Chondrocyte (in vitro differentiated cells): ENCODE measurements at places on chromosomes 1 and 21. TPM values are rescaled to one million over a fixed set of nuclear protein-coding genes. Genes with fewer than 3 reads are reported as not detected.

FAM110D gene
- total RNA-seq, result 0.22 to 0.27 TPM (median 0.23 TPM) in 3 replicates

TAS1R3 gene
- total RNA-seq, result 0.28 to 0.68 TPM (median 0.37 TPM) in 3 replicates

MPC2 gene
- 50.4 to 65.1 TPM (median 51.6 TPM) in 3 replicates for total RNA-seq

DCST2 gene
- total RNA-seq, result 0.30 to 0.36 TPM (median 0.36 TPM) in 3 replicates

NR1I3 gene
- total RNA-seq, result not detected in 3 replicates

ZNF124 gene
- total RNA-seq, result 17.0 to 19.3 TPM (median 18.4 TPM) in 3 replicates

CTSS gene
- 0.79 to 1.5 TPM (median 1.4 TPM) in 3 replicates for total RNA-seq

HPDL gene
- total RNA-seq, result 0.34 to 1.0 TPM (median 0.49 TPM) in 3 replicates

LDLRAD1 gene
- not detected in 3 replicates for total RNA-seq

CDC14A gene
- 1.4 to 2.3 TPM (median 1.5 TPM) in 3 replicates for total RNA-seq

CNTN2 gene
- not detected in 3 replicates for total RNA-seq

CA14 gene
- not detected in 3 replicates for total RNA-seq

COL24A1 gene
- total RNA-seq, result 0.18 to 2.8 TPM (median 0.30 TPM) in 3 replicates

ADAM15 gene
- total RNA-seq, result 73.7 to 91.1 TPM (median 75.2 TPM) in 3 replicates

DNA sequence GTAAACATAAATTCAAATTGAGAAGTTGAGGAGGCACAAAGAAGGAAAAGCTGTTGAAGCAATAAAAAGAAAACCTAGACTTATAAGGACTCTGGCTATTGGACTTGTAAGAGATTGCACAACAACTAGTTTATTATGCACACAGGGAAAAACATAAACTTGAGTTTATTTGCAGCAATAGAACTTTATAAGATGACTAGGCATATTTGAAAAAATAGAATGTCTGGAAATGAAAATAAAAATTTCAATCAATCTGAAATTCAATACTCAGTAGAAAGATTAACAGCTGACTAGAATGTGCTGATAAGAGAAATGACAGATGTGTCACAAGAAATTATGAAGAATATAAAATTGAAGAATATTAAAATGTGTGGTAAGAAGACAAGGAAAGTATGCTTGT lies 505.4 kb upstream of the ZP4 start:
- no peak for DNase-seq

GRCh38 chr1:161266202-161266601 lies 7.7 kb downstream of the PCP4L1 start:
- no peak for DNase-seq

GRCh38 chr21:30306884-30307283 lies 13.2 kb downstream of the KRTAP26-1 start:
- no peak for DNase-seq

DNA sequence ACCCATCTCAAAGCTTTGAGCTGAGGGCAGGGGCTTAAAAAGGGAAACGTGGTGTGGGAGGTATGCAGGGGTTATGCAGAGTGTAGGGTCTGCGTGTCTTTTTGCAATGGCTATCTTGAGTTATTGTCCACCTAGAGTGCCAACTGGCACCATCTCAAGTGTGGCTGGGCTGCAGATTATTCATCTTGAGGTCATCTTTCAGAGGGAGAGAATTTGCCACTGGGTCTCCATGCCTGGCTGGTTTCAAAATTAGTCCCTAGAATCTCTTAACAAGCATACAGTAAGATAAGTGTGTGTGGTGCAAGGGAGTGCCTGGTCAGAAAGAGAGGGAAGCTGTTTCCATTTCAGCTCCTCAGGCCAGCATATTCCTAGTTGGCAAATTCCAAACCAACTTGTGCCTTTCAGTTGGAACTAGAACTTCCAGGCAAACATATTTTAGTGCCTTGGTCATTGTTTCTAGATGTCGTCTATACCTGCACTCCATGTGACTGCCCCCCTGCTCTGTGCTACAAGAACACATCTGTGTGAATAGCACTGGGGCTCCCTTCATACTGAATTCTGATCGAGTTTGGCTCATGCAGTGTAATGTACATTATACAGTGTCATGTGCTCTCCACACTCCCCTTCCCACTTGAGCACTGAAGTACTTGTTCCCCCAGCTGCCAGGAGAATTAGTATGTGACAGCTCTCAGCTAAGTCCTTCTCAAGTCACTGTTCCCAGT lies 5.0 kb upstream of the OR2T8 start:
- no peak for DNase-seq

DNA sequence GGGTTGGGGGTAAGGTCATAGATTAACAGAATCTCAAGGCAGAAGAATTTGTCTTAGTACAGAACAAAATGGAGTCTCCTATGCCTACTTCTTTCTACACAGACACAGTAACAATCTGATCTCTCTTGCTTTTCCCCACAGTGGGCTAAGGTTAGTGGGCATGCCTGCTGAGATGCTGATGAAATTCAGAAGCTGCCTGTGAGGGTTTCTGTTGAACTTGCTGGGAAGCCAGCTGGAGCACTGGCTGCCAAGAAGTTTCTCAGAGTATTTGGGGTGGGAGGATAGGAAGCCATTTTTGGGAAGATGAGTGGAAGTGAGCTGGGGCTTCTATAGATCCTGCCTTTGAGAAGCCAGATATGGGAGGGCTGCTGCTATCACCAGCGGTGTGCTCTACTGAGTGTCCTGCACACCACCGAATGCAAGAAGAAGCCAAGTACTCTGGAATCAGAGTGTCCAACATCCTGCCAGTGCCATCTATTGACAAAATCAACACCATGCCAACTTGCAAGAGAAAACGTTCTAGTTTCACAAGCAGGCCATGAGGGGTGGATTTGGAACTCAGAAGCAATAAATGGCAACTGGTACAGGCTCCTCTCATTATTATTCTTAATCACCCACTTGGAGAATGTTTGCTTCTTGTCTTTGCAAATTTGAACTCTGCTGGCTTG lies 102.7 kb downstream of the PTPRU start:
- DNase-seq, result no peak

DNA sequence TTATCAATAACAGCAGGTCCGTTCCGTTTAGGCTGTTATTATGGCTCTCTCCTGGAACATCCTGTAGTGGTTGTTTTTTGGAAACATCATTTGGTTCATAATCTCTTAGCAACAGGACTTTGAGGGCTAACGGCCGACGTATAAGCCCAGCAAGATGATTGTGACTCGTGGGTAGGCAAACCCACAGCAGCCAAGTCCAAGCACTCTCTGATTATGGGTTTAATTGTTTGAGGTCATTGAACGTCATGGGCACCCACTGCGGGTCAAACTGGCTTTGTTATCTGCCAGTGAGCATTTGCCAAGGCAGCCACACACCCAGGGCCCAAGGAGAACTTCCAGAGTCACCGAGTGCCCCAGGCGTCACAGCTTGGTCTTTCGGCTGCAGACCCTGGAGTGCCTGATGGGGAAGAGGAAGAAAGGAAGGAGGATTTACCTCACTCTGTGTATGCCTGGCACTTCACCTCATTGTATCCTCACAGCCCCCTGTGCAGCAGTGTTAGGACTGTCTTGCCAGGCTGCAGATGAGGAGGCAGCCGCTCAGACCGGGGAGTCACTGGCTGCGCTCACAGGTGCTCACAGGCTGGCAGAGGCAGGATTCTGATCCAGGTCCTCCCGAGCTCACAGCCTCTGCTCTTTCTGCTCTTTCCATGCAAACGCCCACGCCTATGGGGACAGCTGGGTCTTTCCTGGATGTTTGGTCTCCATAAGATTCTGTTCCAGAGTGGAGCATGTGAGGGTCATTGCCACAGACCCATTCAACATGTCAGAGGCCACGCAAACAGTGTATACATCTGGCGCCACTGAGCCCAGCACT lies 30.8 kb upstream of the EPS8L3 start:
- DNase-seq, result peak; percentile 81

GRCh38 chr1:225774281-225775147 lies 3.1 kb upstream of the SRP9 start:
- no peak for DNase-seq

DNA sequence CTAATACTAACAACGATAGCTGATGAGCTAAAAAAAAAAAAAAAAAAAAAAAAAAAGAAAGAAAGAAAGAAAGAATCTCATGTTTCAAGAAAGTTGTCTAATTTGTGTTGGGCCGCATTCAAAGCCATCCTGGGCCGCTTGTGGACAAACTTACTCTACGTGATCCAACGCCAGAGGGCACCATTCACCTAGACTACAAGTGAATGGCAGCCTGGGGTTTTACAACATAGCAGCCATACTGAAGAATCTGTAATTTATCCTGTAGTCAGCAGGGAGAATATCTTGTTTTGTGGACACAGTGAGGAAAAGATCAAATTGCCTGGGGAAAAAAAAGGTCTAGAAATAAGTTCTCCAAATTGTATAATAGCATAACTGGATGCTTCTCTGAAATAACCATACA lies 47.0 kb downstream of the CYP2J2 start:
- no peak for DNase-seq

- DNase-seq, result no peak
Observed at GRCh38 chr1:33025180-33025569, 11.5 kb downstream of the AK2 start.

- DNase-seq, result no peak
Observed at GRCh38 chr1:82392513-82392912, 591.8 kb downstream of the ADGRL2 start.

DNA sequence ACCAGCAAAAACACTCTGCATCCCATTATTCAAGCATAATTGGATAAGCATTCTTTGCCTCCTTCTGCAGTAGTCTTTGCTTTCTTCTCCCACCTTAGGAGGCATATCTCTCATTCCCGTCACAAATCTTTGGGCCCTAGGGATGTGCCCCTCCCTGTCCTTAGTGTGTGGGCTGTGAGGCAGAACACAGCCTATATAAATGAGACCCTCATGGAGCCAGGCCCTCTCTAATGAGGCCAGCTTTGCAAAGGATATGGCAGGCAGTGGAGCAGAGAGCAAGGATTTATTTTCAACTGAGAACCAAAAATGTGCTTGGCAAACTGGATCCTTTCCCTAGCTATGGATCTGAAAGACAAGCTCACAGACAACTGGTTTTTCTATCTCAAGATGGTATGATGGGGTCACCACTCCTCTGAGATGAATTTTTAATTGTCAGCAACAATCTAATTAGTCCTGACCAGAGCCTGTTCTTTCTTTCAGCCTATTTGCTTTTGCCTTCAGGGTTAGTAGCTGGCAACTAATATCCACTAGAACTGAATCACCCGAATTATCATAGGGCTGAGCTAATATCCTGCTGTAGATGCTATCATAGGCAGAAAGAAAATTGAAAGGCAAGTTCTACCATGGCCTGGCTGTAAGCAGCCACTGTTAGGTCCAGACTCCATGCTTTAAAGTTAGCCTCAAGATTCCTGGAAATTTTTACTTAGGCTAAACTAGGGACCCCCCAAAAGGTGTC lies 134.2 kb downstream of the SYT2 start:
- DNase-seq, result no peak

- DNase-seq, result no peak
Observed at GRCh38 chr1:99850459-99851291, 514 bp downstream of the AGL start.

GRCh38 chr1:36248250-36248894 lies 24.1 kb downstream of the THRAP3 start:
- DNase-seq, result no peak

- DNase-seq, result no peak
Observed at GRCh38 chr1:29853716-29854330, 617.5 kb downstream of the PTPRU start.

GRCh38 chr1:119251751-119252150 lies 111.3 kb upstream of the WARS2 start:
- no peak for DNase-seq

DNA sequence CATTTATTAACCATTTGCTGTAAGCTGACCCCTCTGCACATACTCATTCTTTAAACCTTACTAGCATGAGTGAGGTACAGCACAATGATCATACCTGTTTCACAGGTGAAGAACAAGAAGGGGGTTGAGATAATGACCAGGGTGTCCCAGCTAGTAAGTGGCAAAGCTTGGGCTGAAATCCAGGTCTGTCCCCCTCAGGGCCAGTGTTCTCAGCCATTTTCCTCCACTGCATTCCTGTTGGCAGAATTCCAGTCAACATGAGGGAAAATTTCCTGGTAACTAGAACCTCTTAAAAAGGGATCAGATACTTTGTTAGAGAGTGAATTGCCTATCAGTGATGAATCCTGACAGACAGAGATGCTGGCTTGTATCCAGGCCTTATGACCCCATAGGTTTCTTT lies 48.1 kb downstream of the SPATA46 start:
- DNase-seq, result no peak

DNA sequence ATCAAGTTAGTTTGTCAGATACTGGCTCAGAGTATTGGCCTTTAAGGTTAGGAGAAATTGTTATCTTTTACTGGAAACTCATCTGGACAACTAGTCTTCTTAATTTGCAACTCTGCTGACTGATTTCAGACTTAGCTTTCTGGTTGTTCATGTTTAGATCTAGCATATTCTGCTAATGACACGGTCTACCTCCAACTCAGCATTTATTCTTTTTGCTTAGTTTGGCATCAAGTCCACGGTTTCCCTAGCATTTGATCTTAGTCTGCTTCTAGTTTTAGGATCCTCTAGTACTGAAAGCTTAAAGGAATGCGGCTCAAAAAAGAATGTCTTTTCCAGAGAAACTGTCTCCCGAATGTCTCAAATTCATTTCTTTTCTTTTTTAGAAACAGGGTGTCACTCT lies 75.6 kb upstream of the SLFNL1 start:
- no peak for DNase-seq

DNA sequence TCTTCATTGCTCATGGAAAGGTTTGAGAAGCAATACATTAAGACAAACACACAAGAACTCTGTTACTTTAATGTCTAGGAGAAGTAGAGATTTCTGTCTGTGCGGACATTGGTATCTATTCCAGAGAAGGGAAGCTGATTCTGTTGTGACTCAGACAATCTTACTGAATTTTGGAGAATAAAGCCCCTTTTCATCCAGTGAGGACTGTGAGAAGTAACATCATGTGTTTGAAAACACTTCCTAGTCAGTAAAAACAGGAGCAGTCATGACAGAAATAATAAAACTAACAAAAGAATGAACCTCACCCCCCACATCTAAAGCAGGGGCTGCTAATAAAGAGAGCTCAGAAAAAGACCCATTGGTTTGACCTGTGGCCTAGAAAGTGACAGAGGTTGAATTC lies 46.6 kb downstream of the NEK7 start:
- no peak for DNase-seq

GRCh38 chr1:96464066-96464465 lies 257.5 kb upstream of the PTBP2 start:
- DNase-seq, result no peak

GRCh38 chr1:16293538-16293937 lies 56.6 kb upstream of the CPLANE2 start:
- no peak for DNase-seq

- no peak for DNase-seq
Observed at GRCh38 chr1:117753232-117753631, 147.4 kb downstream of the TENT5C start.

- no peak for DNase-seq
Observed at GRCh38 chr1:215720126-215720525, 153.0 kb downstream of the KCTD3 start.

DNA sequence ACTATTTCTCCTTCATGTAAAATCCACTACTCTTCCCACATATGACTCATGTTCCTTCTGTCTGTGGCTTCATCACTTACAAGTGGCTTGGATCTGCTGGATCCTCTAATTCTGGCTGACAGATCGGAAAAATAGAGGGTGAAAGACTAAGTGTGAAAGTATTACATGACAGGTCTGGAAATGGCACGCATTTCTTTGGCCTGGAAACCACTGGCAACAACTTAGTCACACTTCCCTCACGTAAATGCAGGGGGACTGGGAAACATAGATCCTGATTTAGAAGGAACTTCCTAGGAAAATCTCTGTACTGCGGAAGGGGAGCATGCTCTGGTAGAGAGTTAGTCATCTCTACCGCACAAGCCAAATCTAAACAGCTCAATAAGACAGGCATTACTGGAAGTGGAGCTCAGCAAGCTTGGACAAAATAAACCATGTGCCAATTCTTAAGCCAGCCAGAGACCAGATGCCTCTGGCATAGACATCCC lies 305.4 kb upstream of the PTBP2 start:
- DNase-seq, result no peak

- no peak for DNase-seq
Observed at GRCh38 chr21:46557919-46558392, 46.9 kb downstream of the S100B start.

GRCh38 chr21:17554679-17555465 lies 42.0 kb downstream of the CXADR start:
- no peak for DNase-seq
